ENCODE measurements at places on chromosomes 1 and 21. TPM values are rescaled to one million over a fixed set of nuclear protein-coding genes. Genes with fewer than 3 reads are reported as not detected.

BMP8A gene
- 0.32 TPM for total RNA-seq

TBCE gene
- 20.2 TPM for total RNA-seq

GSTM4 gene
- total RNA-seq, result 13.7 TPM

FCAMR gene
- total RNA-seq, result not detected

LDLRAD2 gene
- total RNA-seq, result under 0.01 TPM

COL6A2 gene
- total RNA-seq, result 1,787 TPM

F5 gene
- total RNA-seq, result under 0.01 TPM

Measured in smooth muscle cell of the umbilical artery (primary cell).